ENCODE measurements at places on chromosomes 5 and 9. TPM values are rescaled to one million over a fixed set of nuclear protein-coding genes. Genes with fewer than 3 reads are reported as not detected.

CDH9 gene
- total RNA-seq: 0.10 TPM

LCN1 gene
- total RNA-seq: not detected

GABRB2 gene
- not detected for total RNA-seq

CCNJL gene
- 35.0 TPM for total RNA-seq

PCDH12 gene
- not detected for total RNA-seq

OLFM1 gene
- total RNA-seq: 0.39 TPM

ATG12 gene
- total RNA-seq: 52.0 TPM

SEMA5A gene
- 0.15 TPM for total RNA-seq
